ENCODE measurements at places on chromosomes 2 and 18.
A peak's percentile ranks its signal among the peaks of the same experiment; 100 is the strongest.

- no peak for DNase-seq
Measured at GRCh38 chr2:206971805-206972204, 32.5 kb downstream of the CPO start.

GRCh38 chr2:162062559-162062958 is 11.5 kb downstream of the DPP4 start:
- DNase-seq, result no peak

GRCh38 chr2:16092861-16093638 is 152.7 kb downstream of the MYCN start:
- DNase-seq, result no peak

DNA sequence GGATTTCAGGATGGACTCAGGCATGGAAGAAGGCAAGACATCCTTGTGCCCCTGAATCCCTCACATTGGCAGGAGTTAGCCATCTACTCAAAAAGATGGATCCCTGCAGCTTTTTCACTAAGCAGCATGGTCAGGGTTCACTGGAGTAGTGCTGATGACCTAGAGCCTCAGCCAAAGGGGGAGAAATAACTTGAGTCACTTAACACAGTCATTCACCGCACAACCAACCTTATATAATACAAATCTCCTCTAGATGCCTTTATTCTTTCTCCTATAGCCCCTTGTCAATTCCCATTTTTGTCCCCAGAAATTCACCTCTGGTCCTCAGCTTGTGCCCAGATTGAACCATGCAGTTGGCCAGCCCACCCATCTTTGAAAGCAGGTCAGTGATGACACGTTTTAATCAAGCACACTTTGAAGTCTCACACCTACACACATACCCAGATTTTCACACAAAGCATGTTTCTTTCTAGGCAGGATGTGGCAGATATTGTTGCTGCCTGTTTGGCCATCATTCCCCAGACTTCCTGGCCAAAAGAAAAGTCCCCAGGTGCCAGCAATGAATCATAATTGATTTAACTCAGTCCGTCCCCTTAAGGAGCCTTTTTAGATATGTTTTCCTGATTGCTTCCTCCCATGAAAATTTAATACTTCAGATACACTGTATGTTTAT is 84.2 kb downstream of the LBH start:
- DNase-seq, result no peak

- DNase-seq, result no peak
Measured at GRCh38 chr2:229857634-229858033, 64.2 kb downstream of the TRIP12 start.

DNA sequence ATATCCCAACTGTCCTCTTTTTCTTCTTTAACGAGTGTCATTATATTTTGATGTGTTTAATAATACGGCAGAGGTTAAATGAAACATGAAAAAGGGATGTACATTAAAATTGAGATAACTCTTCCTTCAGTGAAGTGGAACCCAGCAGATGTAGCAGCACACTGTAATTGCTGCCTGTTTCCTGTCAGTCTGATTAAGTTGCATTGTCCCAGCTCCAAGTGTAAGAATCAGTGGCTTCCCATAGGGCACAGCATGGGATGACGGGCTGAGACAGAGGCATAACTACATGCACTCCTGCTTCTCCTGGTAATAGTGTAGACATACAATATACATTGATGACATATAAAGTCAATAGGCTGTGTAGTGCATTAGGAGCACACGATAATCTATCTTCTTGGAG is 175.8 kb upstream of the TCF4 start:
- no peak for DNase-seq

DNA sequence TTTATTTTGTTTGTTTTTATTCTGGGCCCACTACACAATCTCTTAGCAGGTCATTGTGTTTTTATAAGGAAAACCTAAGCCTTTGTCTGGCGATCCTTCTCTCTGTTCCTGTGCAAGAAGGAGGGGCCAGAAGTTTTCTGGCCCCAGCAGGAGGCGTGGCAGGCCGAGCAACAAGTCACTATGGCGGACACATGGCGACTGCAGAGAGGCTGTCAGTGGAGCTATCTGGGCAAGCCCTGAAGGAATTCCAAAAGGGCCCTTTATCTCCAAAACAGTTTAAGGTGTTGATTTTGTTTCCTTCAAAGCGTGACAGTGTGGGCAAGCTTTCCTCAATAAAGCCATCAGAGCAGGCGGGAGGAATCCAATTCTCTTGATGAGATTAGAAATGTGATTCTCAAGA is 118.8 kb upstream of the CTAGE1 start:
- DNase-seq, result no peak

GRCh38 chr2:39632876-39633275 is 32.8 kb upstream of the TMEM178A start:
- peak; percentile 42 for DNase-seq

GRCh38 chr2:41068740-41069139 is 616.9 kb upstream of the SLC8A1 start:
- no peak for DNase-seq

- DNase-seq, result no peak
Measured at GRCh38 chr18:59621027-59621426, 76.2 kb downstream of the CCBE1 start.

- DNase-seq, result peak; percentile 19
Measured at GRCh38 chr2:221969087-221969829, 329.5 kb downstream of the PAX3 start.

DNA sequence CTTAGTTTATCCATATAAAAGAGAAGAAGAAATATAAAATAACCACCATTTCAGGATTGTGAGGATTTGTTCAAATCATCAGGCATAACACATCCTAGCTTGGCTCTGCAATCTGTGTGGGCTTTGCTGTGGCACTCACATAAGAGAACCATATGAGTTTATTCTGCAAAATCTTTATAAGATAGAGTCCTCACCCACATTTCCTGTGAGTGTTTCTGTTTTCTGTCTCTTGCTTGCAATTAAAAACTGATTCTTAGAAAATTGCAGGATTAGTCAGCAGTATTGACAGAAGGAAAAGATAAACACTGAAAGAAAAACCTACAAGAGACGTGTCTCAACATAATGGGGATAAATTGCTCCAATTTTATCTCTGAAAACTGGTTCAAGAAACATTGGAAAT is 258.5 kb downstream of the RND3 start:
- no peak for DNase-seq

DNA sequence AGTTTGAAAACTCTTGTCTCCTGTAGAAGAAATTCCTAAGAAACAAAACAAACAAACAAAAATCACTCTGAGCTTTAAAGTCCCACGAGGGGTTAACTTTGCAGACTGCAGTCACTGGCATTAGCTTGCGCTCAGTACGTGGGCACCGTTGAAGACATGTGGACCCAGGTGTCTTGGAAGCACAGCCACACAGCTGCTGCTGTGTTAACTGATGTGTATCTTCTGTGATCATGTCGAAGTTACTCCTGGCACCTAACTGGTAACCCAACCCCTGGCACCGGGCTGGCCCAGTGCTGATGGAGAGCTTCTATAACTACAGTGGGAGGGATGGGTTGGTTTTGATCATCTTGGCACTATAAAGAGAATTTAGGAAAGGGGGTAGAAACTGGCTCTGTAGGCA is 51.6 kb upstream of the FHL2 start:
- DNase-seq, result no peak

GRCh38 chr2:140873915-140874531 is 1256.8 kb downstream of the LRP1B start:
- DNase-seq, result no peak

GRCh38 chr2:148614014-148614321 is 30.6 kb upstream of the EPC2 start:
- DNase-seq, result no peak

GRCh38 chr2:154771664-154772284 is 73.3 kb downstream of the KCNJ3 start:
- DNase-seq, result no peak

- no peak for DNase-seq
Measured at GRCh38 chr2:69344305-69344704, 42.7 kb downstream of the GFPT1 start.

- peak; percentile 25 for DNase-seq
Measured at GRCh38 chr2:108579623-108580022, 45.4 kb downstream of the LIMS1 start.

GRCh38 chr2:219912491-219912921 is 285.1 kb downstream of the SLC4A3 start:
- peak; percentile 22 for DNase-seq

- no peak for DNase-seq
Measured at GRCh38 chr2:173876833-173877413, 88.2 kb downstream of the SP3 start.

DNA sequence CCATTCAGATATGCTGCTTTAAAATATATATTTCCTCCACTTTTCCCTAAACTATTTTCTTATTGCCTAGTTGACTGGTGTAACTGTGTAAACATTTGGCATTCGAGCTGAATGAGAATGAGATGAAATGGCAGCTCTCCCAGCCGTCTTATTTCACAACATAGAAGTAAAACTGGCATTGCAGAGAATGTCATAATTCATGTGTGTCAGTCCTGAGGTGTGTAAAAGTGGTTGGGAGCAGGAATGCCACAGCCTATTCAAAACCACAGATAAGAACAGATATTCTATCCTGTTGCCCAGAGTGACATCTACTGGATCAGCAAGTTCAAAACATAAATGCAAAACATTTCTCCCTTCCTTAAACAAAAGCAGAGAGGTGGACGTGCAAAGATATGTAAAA is 565.5 kb upstream of the CHAC2 start:
- DNase-seq, result peak; percentile 89

GRCh38 chr2:77028032-77028600 is 494.1 kb downstream of the LRRTM4 start:
- no peak for DNase-seq

GRCh38 chr2:44433895-44434294 is 72.1 kb downstream of the CAMKMT start:
- no peak for DNase-seq

GRCh38 chr18:9941103-9941502 is 27.3 kb downstream of the VAPA start:
- DNase-seq, result no peak

DNA sequence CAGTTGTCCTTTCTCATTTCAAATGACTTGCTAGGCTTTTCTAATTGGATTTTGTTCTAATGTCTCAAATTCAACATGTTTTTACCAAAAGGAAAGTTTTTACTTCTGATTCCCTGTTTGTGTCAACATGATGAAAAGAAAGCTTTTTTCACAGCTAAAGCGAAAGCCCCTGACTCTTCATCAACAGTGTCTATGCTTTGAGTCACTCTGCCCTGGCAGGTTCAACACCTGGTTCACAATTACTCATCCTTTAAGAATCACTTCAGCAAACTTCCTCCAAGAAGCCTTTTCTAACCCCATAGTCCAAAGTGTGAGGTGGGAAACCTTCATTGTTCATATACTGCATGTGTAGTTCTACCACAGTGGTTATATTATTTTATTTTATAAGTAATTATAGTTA is 7.6 kb upstream of the DSG2 start:
- peak; percentile 57 for DNase-seq

GRCh38 chr2:85712336-85712735 is 18.2 kb downstream of the GNLY start:
- DNase-seq, result no peak

DNA sequence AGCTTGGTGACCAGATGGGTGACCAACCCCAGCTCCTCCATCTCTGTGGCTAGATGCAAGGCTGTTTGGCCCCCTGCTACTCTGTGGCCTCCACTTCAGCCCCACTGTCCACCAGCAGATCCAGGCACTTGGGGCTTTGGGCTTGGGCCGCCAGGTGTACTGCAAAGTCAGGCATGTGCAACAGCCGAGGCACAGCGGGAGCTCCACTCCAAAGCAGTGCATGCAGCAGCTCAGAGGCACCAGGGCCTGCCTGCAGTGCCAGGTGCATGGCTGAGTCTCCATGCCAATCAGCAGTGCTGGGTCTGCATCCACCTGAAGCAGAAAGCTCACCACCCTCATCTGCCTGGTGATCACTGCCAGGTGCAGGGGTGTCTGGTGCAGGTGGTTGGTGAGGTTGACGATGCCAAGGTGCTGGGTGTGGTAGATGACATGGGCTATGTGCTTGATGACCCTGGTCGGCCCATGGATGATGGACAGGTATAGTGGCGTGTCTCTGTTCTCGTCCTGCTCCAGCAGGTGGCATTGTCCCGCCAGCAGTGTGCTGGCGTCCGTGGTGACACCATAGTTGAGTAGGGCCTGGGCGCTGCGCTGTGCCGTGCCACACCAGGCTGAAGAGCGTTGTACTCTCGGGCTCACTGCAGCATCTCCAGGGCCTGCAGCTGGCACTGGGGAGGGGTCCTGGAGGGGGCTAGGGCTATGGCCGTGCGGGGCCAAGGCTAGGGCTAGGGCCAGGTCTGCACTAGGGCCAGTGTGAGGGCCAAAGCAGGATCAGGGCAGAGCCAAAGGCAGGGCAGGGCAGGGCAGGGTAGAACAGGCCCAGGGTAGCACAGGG is 1.0 kb upstream of the ANKRD62 start:
- DNase-seq, result no peak

DNA sequence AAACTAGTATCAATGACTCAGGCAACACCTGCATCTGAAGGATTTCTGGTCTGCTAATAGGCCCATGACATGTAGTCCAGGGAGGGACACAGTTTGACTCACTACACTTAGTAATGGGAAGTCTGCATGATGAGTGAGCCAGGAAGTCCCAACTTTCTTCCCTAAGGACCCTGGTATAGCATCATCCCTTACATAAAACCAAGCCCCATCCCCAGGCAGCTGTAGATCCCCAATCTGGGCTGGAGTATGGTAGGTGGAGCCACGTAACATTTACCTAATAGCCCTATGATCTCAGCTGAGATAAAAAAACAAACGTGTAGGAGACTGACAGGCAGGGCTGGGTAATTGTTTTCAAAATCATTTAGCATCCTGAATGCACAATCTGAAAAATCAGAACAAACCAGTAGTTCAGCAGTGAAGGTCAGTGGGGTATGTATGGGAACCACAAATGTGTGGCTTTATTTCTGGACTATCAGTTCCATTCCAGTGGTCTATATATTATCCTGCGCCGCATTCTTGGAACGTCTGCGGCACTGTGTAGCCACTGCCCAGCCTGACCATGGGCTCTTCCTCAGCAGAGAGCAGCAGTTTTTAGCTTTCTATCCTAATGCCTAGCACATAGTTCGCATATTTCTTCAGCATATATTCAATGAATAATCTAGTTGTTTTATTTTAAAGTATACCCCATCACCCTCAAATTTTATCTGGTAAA is 33.5 kb downstream of the EPB41L3 start:
- no peak for DNase-seq

DNA sequence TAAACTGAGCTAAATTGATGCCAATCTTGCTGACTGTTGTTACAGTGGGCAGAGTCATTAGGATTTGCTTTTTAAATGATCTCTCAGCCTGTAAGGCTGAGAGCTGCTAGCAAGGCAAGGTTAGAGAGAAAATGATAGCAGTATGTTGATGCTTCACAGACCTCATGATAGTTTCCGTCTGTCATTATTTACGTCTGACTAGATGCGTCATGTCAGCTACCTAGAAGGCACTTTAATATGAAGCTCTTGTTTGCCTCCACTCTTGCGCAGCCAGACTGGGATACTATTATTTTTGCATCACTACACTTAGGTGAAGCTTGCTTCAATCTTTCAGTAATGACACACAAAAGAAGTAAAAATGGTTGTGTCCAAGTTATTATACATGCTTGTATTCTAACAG is 313.8 kb downstream of the LNPK start:
- no peak for DNase-seq

GRCh38 chr2:228369400-228370031 is 188.0 kb upstream of the SPHKAP start:
- DNase-seq, result no peak

- no peak for DNase-seq
Measured at GRCh38 chr2:27967076-27967475, 76.5 kb downstream of the BABAM2 start.

All from kidney glomerular epithelial cell (primary cell).